T-helper 2 cell treated with Interferon-gamma antibody and Interleukin-4, amounts not matched to agents 100 ng/mL and 5 ng/mL, for 36 hours (primary cell): ENCODE measurements at places on chromosomes 13 and 19. TPM values are rescaled to one million over a fixed set of nuclear protein-coding genes. Genes with fewer than 3 reads are reported as not detected.

Gene ZNF439
- 6.3 and 6.4 TPM in 2 replicates for total RNA-seq

Gene OR7G2
- total RNA-seq, result not detected in 2 replicates

Gene CEACAM5
- total RNA-seq, result not detected in 2 replicates

Gene SYNE4
- 2.6 and 2.7 TPM in 2 replicates for total RNA-seq

Gene SIGLEC12
- 1.1 and 1.4 TPM in 2 replicates for total RNA-seq

Gene MIA
- 0.57 and 0.59 TPM in 2 replicates for total RNA-seq

Gene ZNF541
- 0.39 and 0.50 TPM in 2 replicates for total RNA-seq

Gene IQCN
- total RNA-seq, result 4.9 and 5.4 TPM in 2 replicates

Gene FGF22
- not detected in 2 replicates for total RNA-seq

Gene TRPC4
- total RNA-seq, result not detected in 2 replicates

Gene TDRD12
- total RNA-seq, result 0.07 and 0.16 TPM in 2 replicates

Gene SERP2
- total RNA-seq, result not detected in 2 replicates

Gene INSL3
- 4.1 and 5.7 TPM in 2 replicates for total RNA-seq
